ENCODE measurements at places on chromosomes 1 and 21.

DNA sequence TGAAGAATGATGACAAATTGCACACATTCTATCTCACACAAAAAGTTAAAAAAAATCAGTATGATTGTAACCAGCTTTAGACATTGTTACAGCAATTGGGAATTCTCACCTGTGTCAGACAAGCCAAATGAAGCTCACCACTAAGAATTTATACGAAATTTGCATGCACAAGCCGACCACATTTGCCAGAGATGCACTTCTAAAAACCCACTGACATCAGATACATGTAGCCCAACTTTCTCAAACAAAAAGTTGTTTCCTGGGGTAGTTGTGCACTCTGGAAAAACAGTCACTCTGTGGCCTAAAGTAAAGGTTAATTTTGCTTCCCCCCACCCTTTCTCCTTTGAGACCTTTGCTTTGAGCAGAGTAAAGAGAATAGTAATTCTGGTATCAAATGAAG lies 67.9 kb upstream of the IL12RB2 start:
- peak; percentile 32 for DNase-seq

GRCh38 chr1:223524930-223525451 lies 131.8 kb downstream of the CCDC185 start:
- no peak for DNase-seq

DNA sequence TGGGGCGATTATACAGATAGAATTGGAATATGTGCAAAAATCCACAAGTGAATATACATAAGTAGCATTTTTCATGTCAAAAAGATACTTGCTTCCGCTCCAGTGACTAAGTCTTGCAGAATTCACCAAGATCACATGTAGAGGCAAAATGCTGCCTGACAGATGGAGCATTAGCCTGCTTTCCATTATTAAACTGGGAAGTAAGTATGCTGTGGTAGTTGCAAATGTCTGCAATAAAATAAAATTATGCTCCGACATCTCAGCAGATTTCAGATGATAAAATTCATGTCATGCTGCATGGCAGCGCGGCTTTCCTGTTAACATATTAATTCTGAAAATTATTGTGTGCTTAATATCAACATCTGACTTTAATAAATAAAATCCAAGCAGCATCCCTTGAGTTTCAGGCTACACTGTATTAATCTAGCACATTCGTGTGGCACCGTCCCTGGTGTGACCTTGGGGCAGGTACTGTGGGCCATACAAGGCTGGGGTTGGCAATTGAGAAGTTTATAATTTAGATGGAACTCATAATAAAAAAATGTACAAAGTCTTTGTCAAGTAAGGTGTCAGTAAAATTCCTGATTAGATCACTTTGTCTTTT lies 366.4 kb upstream of the ZP4 start:
- DNase-seq: no peak

DNA sequence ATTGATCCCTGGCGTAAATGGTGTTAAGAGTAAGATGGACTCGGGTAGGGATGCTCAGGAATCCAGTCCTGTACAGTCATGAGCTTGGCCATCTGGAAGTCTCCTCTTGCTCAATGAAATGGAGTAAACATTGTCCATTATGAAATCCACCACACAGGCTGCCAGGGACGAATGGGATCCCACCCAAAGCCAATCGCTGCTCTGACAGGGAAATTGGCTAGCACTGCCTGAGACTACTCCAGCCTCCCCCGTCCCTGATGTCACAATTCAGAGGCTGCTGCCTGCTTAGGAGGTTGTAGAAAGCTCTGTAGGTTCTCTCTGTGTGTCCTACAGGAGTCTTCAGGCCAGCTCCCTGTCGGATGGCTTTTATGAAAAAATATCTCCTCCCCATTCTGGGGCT lies at the start of gene HSD11B1:
Gene HSD11B1, plus strand, starts transcription at position 263 of the 400 bp plus-strand sequence. Its CDS starts 97 bp downstream, at position 360.
- DNase-seq: no peak

DNA sequence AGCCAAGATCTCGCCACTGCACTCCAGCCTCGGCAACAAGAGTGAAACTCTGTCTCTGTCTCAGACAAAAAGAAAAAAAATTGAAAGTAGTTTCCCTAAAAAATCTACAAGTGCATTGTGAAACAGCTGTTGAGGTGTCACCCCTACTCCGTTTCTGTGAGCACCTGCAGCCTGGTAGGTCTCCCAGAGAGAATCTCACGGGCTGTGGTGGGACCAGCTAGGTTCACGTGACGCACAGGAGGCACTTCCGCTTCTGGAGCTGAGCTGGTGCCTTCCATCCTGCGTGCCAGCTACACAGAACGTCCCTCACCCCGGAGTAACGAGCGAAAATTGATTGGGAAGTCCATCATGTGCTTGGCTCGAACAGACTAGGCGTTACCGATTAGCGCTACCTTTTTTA lies 66.8 kb downstream of the COL24A1 start:
- DNase-seq: no peak

All from stimulated activated naive CD8-positive, alpha-beta T cell treated with anti-CD3 and anti-CD28 coated beads, Interleukin-15, amount 100 ng/mL, for 72 hours (primary cell).